ENCODE measurements at places on chromosomes 2 and 18. TPM values are rescaled to one million over a fixed set of nuclear protein-coding genes. Genes with fewer than 3 reads are reported as not detected.

GRCh38 chr2:51510303-51510702 lies 478.4 kb upstream of the NRXN1 start:
- H3K4me1 ChIP-seq: no peaks in the 10 kb centered on the region
- DNase-seq: no peak
- no peaks in the 10 kb centered on the region for H3K27me3 ChIP-seq
- no peak overlapping the region for H3K27ac ChIP-seq

DNA sequence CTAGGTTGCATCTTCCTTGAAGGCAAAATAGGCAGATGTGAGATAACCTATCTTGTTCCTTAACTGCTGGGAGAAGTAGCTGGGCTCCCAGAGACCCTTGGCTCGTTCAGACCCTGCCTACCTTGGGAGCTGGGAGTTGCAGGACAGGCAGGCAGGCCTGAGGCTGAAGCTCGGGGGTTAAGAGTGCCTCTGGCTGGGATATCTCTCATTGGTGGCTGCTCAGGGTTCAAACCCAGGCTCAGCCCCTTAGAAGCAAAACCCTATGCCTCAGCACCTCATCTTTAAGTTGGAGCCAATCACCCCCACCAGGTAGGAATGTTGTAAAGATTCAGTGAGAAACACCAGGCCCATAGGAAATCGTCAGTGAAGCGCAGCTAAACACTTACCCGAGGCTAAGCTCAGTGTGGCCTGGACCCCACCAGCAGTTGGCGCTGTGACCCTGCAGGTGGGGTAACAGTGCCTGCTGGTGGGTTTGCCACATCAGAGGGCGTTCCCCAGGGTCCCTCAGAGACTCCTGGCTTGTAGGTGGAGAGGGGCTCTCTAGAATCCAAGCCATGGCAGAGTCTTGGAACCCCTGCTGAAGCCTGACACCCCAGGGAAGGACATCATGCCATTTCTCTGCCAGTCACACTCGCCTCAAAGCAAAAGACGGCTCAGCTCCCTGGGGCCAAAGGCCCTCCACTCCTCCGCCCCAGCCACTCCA lies 54.6 kb upstream of the GPR17 start:
- no peaks in the 10 kb centered on the region for H3K36me3 ChIP-seq
- H3K4me3 ChIP-seq: no peak overlapping the region
- peak; percentile 52 for DNase-seq
- no peak overlapping the region for H3K27ac ChIP-seq

- H3K4me3 ChIP-seq: no peak overlapping the region
- H3K27me3 ChIP-seq: no peaks in the 10 kb centered on the region
- DNase-seq: no peak
- H3K4me1 ChIP-seq: peaks cover 6% of the 10 kb centered on the region
Measured at GRCh38 chr2:68574202-68574791, 69.1 kb upstream of the PROKR1 start.

Gene NCKAP5
- total RNA-seq: 0.93 TPM

DNA sequence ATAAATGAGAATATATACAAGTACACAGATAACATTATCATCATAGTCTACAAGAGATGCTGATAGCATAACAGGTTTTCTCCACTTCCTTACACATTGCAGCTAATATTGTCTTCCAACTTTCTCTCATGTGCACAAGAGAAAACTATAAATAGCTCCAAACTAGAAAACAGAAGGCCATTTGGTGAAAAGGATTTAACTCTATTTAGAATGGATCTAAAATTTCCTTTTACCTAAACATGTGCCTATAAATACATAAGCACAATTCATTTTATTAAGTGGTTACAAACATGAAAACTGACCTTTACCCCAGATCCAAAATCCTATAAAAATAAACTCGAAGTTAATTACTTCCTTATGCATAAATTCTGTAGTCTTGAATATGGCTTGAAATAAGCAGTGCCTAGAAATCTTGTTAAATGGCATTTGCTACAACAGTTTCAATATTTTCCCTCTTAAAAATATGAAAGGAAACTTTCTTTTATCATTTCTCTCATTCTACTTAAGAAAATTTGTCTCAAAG lies 41.6 kb downstream of the SLC25A12 start:
- H3K4me1 ChIP-seq: peaks cover 1% of the 10 kb centered on the region
- no peaks in the 10 kb centered on the region for H3K36me3 ChIP-seq
- no peak overlapping the region for H3K27ac ChIP-seq
- DNase-seq: no peak

All from thyroid gland (tissue), 4 donors.